GM12892 (cell line): ENCODE measurements at places on chromosomes 3 and 15.

DNA sequence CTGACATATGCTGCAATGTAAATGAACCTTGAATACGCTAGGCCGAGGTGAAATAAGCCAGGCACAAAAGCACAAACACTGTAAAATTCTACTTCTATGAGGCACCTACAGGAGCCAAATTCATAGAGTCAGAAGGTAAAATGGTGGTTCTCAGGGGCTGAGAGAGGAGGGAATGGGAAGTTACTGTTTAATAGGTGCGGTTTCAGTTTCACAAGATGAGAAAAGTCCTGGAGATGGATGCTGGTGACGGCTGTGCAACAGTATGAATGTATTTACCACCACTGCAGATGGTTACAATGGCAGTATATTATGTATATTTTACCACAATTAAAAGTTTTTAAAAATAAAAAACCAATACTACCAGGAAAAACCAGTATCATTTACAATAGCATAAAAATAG lies 4.0 kb downstream of the TNK2 start:
- DNase-seq, result no peak

DNA sequence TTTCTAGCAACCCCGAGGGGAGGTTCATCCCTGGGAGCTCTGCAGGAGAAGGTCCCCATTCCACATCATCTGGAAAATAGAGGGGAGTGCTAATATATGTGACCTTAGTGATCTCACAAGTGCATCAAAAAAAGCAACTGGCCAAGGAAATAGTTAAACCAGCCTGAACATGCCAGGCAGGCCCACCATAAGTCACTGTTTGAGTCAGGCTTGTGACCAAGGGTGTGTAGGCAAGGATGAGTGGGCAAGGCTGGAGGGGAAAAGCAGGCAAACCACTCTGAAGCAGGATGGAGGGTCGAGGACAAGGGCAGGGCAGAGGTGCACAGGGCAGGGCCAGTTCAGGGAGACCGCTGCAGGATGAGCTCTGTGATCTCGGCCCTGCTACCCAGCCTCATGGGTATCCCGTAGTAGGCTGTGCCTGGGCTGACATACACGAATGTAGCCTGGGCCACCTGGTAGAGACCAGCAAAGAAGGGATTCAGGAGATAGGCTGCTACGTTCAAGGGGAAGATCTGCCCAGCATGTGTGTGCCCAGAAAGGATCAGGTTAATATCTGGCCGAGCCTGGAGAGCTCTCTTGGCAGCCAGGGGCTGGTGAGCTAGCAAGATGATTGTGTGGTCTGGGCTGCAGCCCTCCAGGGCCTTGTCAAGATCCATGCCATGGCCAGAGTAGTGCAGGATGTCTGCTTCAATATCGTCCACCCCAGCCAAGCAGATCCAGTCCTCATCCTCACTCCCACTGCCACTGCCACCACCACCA lies 4.3 kb downstream of the GLB1 start:
- DNase-seq, result no peak

GRCh38 chr3:86771741-86772512 lies 219.0 kb downstream of the VGLL3 start:
- DNase-seq, result no peak

GRCh38 chr15:38070778-38071177 lies 136.3 kb downstream of the TMCO5A start:
- DNase-seq, result no peak

GRCh38 chr3:62421207-62421606 lies 47.9 kb upstream of the FEZF2 start:
- DNase-seq, result no peak

- no peak for DNase-seq
Observed at GRCh38 chr15:80937718-80938117, 51.9 kb downstream of the MESD start.

DNA sequence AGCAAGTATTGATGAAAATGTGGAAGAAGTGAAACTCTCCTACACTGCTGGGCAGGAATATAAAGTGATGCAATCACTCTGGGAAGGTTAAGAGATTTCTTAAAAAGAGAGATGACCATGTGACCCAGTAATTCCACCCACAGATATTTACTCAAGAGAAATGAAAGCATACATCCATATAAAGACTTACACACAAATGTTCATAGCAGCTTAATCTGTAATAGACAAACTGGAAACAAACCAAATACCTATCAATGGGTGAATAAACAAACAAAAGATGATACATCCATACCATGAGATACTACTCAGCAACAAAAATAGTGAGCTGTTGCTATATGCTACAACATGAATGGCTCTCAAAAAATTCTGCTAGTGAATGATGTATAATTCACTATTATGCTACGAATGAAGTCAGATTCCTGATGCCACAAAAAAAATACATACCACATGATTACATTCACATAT lies 463.3 kb downstream of the MAGI1 start:
- no peak for DNase-seq

GRCh38 chr15:57597431-57597830 lies 5.7 kb downstream of the MYZAP start:
- no peak for DNase-seq

DNA sequence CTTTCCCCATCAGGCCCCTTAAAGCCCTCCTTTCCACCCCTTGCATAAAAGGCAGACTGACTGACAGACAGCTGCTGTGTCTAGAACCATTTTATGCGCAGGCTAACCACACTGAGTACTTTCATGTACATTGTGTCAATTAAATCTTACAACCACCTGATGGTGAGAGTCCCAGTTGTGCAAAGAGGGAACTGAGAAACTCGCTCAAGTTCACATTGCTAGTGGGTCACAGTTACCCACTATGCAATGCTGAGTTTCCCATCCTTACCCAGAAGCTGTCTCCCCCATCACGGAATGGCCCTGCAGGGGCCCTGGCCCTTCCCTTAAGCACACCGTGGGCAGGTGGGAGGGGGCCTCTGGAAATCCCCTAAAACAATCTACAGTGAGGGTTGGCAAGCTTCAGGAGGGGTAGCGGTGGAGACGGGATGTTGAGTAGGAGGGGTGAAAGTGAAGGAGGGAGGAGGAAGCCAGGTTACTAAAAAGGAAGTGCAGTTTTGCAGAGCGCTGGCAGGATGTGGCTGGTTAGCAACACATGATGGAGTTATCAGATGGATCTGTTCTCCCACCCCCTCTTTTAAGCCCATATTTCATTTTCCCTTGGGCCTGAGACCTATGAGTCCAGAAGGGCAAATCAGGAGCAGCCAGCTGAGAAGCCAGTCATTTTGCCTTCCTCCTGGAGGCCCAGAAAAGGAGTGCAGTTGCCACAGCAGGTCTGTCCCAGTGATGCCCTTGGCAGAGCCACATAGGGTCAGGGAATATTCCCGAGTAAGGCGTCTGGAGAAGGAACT lies 30.0 kb downstream of the STARD5 start:
- DNase-seq, result no peak

- DNase-seq, result no peak
Observed at GRCh38 chr3:85678713-85679112, 719.9 kb downstream of the CADM2 start.

DNA sequence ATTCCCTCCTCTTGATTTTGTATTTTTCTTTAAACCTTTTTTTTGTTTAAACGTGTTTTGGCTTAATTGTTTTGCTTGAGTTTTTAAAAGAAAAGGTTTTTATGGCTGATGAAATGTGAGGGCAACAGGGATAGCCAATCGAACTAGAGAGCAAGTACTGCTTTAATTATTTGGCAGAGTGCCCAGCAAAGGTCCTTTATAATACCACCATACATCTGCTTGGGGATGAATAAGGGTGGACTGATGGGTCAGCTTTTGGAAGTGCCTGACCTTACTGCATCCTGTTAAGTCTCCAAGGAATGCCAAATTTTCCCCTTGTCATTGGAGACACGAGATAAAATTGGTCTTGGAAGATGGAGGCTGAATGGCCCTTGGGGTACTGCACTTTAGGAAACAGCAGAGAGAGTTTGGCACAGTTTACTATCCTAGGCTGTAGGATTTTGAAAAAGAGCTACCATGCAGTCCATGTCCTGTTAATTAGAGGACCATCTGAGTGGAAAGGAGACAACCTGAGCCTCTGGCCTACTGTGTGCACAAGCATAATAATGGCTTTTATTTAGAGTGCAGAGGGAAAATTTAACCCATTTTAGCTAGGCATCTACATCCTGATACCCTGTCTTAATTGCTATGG lies 19.8 kb upstream of the MTHFS start:
- DNase-seq, result no peak

GRCh38 chr15:62547584-62547983 lies 382.5 kb upstream of the C2CD4B start:
- no peak for DNase-seq

GRCh38 chr3:36893137-36893557 lies 51.7 kb downstream of the TRANK1 start:
- DNase-seq, result no peak

DNA sequence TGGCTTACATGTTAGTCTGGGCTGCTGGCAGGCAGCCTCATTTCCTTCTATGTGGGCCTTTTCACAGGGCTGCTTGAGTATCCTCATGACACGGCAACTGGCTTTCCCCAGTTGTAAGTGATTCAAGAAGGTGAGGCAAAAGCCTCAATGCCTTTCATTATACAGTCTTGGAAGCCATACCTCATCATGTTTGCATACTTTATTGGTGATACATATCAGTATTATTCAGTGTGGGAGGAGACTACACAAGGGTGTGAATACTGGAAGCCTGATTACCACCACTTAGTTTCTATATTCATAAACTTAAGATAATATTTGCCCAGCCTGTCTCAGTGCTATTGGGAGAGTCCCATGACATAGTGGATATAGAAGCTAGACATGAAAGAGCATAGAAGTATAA lies 346.8 kb downstream of the SOX2 start:
- DNase-seq, result no peak

- no peak for DNase-seq
Observed at GRCh38 chr3:53198256-53198977, 37.4 kb downstream of the PRKCD start.

GRCh38 chr3:158748237-158748828 lies 16.1 kb upstream of the RARRES1 start:
- no peak for DNase-seq

GRCh38 chr3:151204530-151205402 lies 1.8 kb upstream of the GPR171 start:
- DNase-seq, result no peak

- no peak for DNase-seq
Observed at GRCh38 chr3:143286392-143287010, 166.9 kb downstream of the CHST2 start.

GRCh38 chr15:58396181-58396580 lies 35.6 kb upstream of the LIPC start:
- DNase-seq, result no peak

DNA sequence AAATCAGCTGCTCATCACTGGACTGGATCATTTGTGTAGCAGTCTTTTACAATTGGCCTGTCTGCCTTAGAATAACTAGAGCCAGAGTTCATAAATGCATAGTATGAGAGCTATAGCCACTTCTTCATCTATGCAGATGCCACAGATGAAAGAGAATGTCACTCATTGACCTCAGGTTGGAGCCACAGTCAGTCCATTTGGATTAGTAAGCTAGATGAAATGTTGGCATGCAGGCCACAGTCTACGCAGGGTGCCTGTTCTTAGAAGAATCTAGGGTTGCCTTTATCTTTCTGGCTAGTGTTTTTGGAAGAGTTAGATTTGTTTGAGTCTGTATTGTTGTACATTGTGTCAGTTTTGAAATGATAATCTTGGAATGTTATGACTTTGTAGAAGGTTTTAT lies 25.4 kb upstream of the EDEM1 start:
- DNase-seq, result no peak
